ENCODE measurements at places on chromosomes 2 and 18. TPM values are rescaled to one million over a fixed set of nuclear protein-coding genes. Genes with fewer than 3 reads are reported as not detected.

DNA sequence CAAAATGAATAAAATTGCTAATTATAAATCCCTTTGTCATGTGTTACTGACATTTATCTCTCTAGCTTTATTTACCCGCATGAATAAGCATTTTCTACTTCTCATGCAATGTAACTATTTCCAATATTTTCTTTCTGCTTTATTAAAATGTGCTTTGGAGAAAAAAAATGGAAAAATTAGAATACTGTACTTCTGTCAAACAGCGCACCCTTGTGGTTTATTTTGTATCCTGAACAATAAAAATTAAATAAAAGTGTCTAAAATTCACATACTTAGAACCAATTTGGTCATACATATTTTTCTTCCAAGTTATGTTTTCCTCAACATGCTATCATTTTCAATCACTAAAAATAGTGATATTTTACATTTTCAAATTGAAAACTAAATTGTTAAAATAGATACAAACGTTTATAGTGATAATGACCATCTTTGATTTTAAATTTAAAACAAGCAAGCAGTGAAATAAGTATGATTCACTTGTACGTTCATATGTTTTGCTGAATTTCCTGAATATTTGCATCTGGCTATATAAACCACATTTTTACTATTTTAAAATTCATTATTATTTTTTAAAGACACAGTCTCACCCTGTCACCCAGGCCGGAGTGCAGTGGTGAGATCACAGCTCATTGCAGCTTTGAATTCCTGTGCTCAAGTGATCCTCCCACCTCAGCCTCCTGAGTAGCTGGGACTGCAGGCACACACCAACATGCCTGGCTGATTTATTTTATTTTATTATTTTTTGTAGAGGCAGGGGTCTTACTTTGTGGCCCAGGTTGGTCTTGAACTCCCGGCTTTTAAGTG is 95.9 kb upstream of the GRB14 start:
- DNase-seq, result no peak

ALPP gene
- total RNA-seq, result not detected

COL3A1 gene
- total RNA-seq, result 106 TPM

DNA sequence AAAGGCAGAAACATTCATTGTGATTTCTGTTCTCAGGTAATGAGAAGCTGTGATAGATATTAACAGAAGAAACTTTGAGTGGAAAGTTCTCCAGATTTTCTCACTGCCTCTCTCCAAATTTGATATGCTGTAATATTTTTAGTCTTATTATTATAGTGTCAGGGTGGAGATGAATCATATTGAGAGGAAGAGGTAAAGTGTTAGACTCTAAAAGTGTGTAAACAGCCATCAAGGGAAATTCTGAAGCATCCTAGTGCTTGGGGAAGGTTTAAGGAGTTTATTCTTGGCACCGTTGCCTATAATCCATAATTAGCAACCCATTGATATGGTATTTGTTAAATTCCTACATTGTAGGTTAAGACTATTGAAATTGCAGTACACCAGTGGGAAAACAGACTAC is 104.7 kb upstream of the NABP1 start:
- DNase-seq, result no peak

- DNase-seq, result no peak
These were observed 1114.5 kb downstream of the DSC3 start for GRCh38 chr18:29928081-29928480.

QPCT gene
- 3.4 TPM for total RNA-seq

DNA sequence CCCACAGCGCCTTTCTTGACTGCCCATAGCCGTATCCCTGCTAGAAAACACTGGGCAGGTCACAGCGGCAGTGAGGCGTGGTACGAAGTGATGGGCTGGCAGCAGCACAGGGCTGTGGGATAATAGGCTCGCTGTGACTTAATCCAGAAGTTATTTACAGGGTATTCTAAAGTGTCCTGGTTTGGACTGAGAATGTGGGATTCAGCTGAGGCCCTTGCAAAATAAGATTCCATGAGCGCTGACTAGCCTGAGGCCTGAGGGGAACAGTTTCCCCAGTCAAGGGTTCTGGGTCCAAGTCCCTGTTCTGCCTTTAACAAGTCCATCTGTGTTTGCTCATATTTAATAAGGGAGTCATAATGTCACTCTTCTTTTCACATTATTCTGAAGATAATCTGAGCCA is 34.6 kb downstream of the SETBP1 start:
- DNase-seq, result peak; percentile 54

MEP1B gene
- not detected for total RNA-seq

DNA sequence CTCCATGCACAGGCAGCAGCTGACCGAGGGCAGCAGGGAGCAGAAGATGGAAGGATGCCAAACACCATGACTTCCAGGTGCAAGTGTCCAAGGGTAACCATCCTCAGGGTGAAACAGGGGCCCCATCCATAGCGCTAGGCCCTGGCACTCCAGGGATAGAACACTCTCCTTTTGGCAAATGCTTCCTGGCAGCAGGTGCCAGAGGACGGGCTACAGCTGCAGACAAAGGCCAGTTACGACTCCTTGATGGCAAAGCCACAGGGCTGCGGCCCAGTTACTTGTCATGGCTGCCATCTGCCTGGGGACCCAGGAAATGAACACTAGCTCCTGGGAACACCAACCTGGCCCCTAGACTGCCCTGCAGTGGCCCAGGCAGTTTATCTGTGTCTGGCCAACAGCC is 178.8 kb downstream of the TMEM163 start:
- no peak for DNase-seq

RFX8 gene
- total RNA-seq, result not detected

GRCh38 chr2:158890296-158890905 is 78.0 kb upstream of the TANC1 start:
- DNase-seq, result no peak

DNA sequence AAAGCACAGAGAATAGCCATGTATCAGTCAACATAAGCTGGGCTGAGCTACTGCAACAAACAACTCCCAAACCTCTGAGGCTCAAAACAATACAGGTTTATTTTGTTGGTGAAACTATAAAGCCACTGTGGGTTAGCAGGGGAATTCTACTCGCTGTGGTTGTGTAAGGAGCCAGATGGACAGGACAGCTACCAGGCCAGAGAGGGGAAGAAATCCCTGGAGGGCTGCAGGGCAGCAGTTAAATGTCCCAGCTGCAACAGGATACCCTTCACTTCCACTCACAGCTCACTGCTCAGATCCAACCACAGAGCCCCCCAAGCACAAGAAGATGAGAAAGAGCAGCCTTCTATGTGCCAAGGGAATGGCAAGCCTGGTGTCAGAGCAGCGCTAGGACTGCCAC is 245.9 kb upstream of the RAB6C start:
- no peak for DNase-seq

ERICH2 gene
- not detected for total RNA-seq

HOXD13 gene
- 5.4 TPM for total RNA-seq

DCC gene
- total RNA-seq, result not detected

DNA sequence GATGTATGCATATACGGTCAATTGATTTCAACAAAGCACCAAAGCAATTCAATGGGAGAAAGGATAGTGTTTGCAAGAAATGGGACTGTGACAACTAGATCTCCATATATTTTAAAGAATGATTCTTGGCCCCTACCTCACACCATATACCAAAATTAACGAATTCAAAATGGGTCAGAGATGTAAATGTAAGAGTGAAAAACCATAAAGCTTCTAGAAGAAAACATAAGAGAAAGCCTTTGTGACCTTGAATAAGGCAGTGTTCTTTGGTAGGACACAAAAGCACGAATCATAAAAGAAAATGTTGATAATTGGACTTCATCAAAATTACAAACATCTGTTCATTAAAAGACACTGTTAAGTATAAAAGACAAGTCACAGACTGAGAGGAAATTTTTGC is 5.0 kb upstream of the PROC start:
- DNase-seq, result no peak

UGT1A7 gene
- not detected for total RNA-seq

SAG gene
- total RNA-seq, result not detected

SCN9A gene
- 2.1 TPM for total RNA-seq

GRCh38 chr18:48033790-48034650 is 103.6 kb upstream of the SMAD2 start:
- DNase-seq, result peak; percentile 5

- no peak for DNase-seq
These were observed 3.7 kb downstream of the ITGAV start for GRCh38 chr2:186593523-186593922.

DNA sequence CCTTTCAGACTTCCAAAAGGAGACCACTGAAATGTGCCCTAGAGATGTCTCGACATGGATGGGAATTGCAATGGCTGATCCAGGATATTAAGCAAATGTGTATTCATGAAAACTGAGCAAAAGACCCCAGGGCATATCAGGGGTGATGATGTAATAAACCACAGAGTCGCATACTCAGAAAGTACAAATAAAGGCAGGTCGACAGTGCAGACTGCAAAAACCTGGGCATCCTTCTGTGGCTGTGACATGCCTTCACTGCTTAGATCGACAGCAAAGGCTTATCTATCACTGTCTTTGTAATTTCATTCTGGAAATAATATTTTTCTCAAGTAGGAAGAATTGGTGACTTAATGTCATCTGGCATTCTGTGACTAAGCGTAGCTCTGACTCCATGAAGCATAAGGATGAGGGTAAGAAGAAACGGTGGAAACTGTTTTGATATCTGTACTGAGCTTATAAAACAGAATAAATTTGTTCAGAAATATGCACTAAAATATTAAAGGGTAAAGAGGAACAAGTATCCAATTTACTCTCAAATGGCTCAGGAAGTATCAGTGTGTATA is 115.6 kb upstream of the NRP2 start:
- DNase-seq, result no peak

DNA sequence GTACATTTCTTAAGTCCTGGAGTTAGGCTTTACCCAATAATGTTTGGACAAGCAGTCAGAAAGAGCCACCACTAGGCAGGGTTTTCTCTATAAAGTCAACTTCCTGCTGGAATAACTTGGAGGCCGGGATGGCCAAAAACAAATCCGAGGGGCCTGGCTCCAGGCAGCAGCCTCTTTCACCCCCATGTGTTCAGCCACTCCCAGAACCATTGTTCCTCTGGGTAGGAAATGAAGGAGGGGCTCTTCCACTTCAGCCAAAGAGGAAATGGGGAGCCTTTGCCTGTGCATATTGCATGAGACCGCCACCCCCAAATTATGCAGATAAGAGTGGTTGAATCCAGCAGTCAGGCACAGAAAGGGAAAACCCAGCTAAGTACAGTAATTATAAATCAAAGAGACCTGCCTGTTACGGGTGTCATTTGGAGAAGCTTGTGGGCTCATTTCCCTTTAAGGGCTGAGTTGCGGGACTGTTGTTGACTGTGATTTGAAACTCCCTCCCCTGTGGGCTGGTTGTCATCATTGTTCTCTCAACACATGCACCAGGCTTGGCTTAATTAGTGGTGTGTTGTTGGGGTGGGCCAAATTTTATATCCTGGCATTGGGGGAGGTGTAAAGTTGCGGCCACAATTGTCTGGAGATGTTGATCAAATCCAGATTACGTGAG is 212.8 kb upstream of the SOX11 start:
- no peak for DNase-seq

DNA sequence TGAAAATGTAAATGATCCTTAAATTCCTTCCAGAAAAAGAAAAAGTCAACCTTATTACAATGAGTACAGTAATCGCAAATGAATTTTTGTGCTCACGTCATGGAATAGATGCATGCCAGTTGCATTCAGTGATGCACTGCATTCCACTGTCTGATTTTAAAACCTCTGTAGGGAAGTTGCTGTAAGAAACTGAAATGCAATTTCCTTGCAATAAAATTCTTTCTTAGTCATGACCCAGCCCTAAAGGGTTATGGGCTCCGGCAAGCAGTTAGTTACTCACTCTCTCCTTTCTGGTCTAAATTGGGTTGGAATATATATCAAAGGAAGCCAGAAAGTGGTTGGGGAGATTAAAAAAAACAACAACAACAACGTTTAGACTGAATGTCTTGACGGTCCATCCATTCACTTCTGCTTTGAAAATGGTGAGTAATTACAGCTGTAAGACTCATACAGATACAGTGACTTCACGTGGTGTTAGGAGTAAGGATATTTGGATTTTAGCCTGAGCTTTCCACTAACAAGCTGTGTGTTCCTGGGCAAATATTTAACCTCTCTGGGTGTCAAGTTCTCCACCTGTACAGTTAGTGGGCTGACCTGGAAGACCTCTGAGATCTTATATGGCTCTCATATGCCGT is 8.6 kb upstream of the RND3 start:
- DNase-seq, result peak; percentile 70

TEX44 gene
- not detected for total RNA-seq

DNA sequence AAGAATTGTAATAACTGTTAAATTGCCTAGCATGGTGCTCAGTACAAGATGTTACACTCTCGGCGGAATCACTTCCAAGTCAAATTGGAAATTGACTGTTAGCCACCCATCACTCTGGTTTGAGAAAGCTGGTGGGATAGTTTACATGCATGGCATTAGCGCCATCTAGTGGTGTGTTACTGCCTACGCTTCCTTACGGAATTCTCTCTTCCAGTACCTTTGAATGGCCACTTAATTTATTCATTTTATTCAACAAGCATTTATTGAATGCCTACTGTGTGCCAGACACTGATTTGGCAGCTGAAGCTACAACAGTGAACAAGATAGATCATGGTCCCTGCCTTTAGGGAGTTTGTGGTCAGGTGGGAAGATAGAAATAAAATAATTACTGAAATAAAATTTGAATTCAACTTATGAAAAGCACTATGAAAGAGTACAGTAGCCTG is 171.2 kb downstream of the TMEM247 start:
- peak; percentile 49 for DNase-seq

ABCG5 gene
- not detected for total RNA-seq

FOXI3 gene
- total RNA-seq, result not detected

- DNase-seq, result no peak
These were observed 15.8 kb upstream of the RTTN start for GRCh38 chr18:70221156-70221914.

COL6A3 gene
- 465 TPM for total RNA-seq

ACMSD gene
- total RNA-seq, result not detected

SIX3 gene
- total RNA-seq, result not detected

ANKRD36B gene
- 14.1 TPM for total RNA-seq

DNA sequence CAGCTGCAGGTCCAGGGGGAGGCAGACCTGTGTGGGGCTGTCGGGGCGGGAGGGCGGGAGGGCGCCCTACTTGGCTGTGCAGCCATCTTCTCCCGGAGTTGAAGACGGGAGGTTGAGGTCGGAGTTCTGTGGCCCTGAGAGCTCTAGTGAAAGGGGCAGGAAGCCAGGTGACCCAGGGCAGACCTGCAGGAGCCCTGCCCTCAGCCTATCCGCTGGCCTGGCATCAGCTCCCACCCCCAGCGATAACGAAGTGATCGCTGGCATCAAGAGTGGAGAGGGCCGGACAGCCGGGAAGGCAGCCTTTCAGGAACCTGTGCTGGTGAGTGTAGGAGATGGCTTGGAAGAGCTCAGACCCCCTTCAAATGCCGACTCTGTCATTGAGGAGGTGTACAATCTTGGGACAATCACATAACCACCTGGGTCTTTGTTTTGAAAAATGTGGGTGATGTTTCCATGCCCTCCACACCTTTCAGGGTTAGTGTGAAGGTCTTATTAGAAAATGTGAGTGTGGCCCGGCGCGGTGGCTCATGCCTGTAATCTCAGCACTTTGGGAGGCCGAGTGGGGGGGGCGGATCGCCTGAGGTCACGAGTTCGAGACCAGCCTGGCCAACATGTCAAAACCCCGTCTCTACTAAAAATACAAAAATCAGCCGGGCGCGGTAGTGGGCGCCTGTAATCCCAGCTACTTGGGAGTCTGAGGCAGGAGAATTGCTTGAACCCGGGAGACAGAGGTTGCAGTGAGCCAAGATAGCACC is 1.3 kb downstream of the ARHGEF4 start:
- no peak for DNase-seq
